Stimulated activated CD8-positive, alpha-beta memory T cell treated with anti-CD3 and anti-CD28 coated beads, Interleukin-4, amount 100 ng/mL, for 24 hours (primary cell): ENCODE measurements at places on chromosomes 16 and 17.

GRCh38 chr17:63843910-63844677 lies 1.6 kb upstream of the SMARCD2 start:
- no peak for DNase-seq

DNA sequence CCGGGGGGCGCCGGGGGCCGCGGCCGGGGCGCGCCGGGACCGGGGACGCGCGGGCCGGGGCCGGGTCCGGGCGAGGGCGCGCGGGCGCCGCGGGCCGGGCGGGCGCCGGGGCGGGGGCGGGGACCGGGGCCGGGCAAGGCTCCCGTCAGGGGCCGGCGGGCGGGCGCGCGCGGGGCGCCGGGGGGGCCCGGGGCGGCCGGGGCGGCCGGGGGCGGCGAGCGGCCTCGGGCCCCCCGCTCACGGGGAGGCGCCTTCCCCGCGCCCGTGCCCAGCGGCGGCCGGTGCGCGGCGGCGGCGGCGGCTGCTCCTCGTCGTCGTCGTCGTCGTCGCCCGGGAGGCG lies 563 bp downstream of the ZCCHC14 start:
- no peak for DNase-seq

- DNase-seq = peak; percentile 95
These were observed 939 bp downstream of the BCL6B start for GRCh38 chr17:7023576-7024401.

GRCh38 chr16:88437367-88437964 lies 15.6 kb upstream of the ZFPM1 start:
- peak; percentile 58 for DNase-seq

GRCh38 chr17:37130984-37131446 lies 182.3 kb downstream of the AATF start:
- no peak for DNase-seq

- no peak for DNase-seq
These were observed 52.9 kb downstream of the TTC19 start for GRCh38 chr17:16052486-16052885.

DNA sequence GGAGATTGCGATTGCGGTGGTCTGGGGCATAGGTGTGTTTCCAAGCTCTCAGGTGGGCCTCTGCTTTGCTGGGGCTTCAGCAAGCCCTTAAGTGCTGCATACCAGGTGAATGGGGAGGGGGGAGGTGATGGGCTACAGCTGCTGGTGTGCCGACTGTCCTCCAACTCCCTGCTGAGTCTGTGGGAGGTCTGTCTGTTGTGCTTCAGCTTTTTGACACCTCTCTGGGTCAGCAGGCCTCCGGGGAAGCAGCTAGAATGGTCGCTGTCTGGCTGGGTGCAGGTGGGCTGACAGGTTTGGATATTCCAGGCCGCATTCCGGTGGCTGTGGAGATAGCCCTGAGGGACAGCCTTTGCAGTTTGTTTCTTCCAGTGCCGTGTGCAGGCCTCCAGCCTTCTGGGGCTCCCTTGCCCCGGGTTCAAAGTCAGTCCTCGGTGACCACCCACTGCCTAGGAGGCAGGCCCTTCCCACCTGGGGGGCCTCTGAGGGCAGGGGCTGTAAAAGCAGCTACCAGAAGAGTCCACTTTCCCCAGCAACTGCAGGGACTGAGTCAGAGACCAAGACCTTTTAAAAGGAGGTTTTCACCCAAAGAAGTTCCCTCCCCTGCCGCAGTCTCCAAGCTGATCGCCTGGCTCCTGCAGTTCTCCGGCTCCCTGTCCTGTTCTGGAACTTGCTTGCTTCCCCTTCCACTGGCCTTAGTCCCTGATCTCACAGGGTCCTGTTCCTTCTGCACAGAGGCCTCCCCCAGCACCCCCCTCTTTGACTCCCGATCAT lies 2.0 kb upstream of the TTYH2 start:
- DNase-seq = no peak

DNA sequence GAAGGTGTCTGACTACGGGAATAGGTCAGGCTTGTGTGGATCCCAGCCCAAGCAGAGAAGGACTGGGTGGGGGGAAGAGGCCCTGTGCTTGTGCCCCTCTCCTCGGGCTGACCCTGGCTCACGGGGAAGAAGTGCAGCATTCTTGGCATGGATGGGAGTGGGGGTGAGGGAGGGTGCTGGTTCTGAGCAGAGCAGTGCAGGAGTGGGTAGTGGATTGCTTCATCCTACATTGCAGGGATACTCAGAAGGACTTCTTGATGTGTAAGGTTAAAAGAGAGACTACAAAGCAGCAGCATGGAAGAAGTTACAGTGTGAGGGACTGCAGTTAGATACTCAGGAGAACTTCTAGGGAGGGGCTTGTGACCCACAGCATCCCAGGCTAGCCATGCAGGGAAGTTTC lies 2.1 kb downstream of the ARHGAP23 start:
- DNase-seq = no peak

GRCh38 chr17:60148373-60148772 lies 1.4 kb upstream of the CA4 start:
- DNase-seq = no peak

GRCh38 chr17:43905985-43906852 lies 1.1 kb downstream of the MPP2 start:
- no peak for DNase-seq

- no peak for DNase-seq
These were observed 23.9 kb downstream of the KLHDC4 start for GRCh38 chr16:87741700-87742415.
